Left forelimb (tissue), 1 donor: ENCODE measurements at places on chromosomes 4 and X.

DNA sequence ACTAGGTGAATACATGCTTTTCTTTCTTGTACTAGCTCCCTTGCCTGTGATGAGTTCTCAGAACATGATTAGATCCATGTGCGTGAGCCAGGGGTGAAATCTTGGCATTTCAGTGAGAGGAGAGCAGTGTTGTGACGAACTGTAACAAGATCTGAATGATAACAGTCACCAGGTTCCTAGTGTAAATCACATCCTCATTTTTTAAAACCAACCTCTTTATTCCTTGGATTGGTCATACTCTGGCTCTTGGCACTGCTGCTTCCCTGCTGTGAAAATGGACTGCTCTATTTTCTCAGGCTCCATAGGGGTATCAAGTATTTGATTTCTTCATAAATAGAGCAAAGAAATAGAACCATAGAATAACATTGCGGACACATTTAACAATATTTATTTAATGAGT lies 206.3 kb downstream of the SLC4A4 start:
- no peak for DNase-seq

DNA sequence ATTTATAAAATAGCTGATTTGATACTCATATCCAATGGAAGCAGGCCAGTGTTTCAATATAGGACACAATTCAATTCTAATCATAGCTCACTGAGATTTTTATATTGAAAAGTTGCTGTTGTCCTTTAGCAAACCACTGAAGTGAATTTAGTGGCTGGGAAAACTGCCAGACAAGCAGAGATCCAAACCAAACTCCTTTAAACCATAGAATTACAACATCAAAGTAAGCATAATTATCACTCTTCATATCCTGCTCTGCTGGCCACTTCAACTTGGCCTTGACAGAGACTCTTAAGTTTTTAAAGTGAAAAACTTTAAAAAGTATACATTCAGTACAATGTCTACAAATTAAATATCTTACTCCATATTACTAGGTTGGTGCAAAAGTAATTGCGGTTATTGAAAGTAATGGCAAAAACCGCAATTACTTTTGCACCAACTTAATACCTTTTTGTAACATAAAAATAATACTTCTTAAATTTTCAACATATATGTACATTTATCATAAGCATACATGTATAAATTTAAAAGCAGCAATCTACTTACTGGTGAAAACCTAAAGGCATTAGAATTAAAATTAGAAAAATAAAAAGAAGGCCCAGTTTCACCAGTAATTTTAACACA lies 433.0 kb downstream of the PCDH10 start:
- DNase-seq: no peak

DNA sequence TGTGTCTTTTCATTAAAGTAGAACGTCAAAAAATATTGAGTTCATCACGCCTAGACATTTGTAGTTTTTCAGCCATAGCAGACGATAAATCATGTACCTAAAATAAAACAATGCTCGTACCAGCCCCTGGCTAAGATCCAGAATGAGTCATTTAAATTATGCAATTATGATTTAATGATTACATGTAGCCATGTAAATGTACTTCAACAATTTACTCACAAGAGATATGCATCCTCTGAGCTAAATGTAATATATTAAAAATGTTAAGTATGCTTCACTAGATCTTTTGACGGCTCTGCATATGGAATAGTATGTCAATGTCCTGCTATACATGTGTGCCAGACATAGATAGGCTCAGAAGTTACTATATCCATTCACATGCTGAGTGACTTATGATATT lies 1077.8 kb downstream of the ARAP2 start:
- no peak for DNase-seq

DNA sequence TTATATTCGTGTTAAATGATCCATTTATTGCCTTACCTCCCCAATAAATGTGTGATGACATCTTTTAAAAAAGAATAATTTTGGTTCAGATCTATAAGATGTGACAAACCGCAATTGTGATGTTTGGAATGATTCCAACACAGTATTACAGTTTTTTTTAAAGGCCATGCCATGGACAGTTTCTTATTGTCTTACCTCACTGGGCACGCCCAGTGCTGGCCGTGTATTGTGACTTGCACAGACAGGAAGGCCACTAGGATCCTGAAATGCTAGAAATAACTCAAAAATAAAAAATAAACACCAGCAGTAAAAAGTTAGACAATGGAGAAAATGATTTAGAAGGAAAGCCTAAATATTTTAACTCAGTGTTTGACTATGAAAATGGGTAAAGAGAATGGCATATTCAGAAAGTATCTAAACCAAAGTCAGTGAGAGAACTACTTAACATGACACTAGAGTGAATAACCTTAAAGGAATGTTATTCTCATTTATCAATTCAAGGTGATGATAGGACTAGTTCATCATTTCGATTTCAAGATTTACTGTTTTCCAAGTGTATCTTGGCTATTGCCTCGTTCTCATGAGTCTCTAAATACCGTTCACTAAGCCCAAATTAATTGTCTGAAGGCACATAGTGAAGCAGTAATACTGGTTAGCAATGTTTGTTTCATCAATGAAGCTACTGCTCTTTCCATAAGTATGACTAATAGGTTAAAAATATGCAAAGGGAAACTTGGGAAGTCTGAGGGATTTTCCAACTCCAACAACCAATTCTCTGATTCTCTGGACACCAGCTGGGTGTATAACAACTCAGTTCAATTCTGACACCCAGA lies 46.1 kb upstream of the VEGFC start:
- DNase-seq: no peak
